NCI-H774 (cell line): ENCODE measurements at places on chromosomes 1 and 21.

DNA sequence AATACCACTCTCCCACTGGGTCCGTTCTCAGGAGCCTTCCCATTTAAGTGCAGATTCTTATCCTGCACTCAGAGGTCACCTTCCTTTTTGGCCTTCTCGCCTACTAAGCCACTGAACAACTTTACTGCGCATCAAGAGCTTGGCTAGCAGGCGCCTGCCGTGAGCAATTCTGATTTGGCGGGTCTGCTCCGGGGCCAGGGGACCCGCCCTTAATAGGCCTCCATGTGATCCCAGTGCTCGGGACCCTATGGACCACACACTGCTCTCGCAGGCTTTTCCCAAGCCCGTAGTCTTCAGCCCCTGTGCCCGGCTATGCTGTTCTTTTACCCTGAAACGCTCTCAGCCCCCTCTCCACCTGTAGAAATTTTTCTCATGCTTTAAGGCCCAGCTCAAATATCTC is 45.1 kb downstream of the BCL9 start:
- DNase-seq, result no peak

GRCh38 chr1:40038697-40039096 is 1.8 kb upstream of the CAP1 start:
- DNase-seq, result no peak

DNA sequence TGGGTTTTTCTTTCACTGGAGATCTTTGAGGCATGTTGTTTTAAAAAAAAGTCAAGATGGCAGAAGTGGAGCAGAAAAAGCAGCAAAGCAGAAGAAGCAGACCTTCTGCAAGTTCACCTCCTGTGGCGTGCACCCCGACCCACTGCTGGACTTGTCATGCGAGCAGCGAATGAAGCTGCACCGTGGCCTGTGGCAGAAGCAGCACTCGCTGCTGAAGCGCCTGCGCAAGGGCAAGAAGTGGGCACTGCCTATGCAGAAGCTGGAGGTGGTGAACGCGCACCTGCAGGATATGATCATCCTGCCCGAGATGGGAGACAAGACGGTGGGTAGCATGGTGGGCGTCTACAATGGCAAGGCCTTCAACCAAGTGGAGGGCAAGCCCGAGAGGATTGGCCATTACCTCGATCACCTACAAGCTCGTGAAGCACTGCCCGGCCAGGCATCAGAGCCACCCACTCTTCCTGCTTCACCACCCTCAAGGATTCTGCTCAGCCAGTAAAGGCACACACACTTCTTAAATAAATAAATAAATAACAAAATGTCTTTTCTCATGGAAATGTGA is 22.1 kb downstream of the METTL13 start:
- no peak for DNase-seq

- DNase-seq, result no peak
Measured at GRCh38 chr1:157833145-157833544, 8.5 kb downstream of the CD5L start.

DNA sequence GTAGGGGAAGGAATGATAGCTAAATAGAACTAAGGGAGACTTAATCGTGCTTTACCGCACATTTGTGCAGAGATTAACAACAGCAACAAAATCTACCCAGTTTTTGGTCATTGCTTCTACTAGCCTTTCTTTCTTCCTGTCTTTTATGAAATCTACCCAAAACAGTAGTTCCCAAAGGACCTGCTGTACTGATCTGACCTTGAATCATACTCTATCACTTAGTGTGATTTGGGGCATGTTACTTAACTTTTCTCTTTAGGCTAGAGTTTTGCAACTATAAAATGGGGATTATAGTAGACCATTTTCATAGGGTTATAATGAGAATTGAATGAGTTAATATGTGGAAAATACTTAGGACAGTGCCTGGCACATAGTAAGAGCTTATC is 30.5 kb upstream of the MACF1 start:
- no peak for DNase-seq

DNA sequence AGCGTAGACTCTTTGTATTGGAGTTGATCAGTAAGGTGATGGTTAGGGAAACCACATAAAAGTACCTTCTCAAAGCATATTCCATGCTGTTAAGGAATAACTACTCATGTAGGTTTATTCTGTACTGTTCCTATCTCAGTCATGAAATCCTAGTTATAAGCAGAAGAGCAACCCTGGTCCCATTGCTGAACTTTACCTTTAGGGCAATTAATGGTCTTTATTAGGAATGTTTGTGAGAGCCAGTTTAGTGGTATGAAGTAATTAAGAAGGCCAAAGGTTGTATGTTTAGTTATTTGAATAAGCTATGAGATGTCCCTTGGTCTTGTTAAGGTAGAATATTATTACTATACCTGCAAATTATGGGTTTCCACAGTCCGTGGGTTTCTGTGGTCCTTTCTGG is 44.0 kb downstream of the ACP6 start:
- DNase-seq, result no peak

GRCh38 chr1:151013518-151013917 is 5.3 kb downstream of the PRUNE1 start:
- no peak for DNase-seq

DNA sequence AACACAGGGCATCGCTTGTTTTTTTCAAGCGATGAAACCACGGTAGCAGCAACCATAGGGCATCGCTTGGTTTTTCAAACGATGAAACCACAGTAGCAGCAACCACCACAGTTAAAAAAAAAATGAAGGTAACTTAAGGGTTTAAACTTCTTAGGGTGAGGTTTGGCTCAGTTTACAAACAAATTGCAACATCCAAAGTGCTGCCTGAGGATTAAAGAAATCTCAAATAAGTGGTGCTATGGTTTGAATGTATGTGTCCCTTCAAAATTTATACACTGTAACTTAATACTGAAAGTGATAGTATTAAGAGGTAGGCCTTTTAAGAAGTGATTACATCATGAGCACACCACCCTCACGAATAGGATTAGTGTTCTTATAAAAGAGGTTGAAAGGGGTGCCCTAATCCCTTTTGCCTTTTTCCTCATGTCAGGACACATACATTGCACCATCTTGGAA is 6.4 kb upstream of the GBP5 start:
- DNase-seq, result no peak

- DNase-seq, result no peak
Measured at GRCh38 chr1:164754088-164754600, 195.2 kb downstream of the PBX1 start.

- DNase-seq, result no peak
Measured at GRCh38 chr1:232875536-232875935, 70.3 kb downstream of the MAP10 start.

DNA sequence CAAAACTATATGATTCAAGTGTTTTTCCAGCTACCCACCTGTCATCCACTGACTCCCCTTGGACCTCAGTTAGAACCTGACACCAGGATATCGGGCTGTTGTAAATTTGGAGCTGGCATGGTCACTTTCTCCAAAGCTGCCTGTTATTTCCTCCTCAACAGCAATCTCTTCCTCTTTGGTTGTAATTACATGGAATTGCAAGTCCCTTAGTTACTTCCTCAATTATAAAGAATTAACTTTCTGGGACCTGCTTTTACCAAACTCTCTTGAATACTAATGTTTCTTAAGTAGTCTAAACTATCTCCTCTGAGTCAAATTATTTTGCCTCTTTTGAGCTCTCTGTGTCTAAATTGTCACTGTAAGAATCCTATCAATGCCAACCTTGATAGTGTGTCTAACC is 150.3 kb upstream of the SGIP1 start:
- DNase-seq, result no peak

DNA sequence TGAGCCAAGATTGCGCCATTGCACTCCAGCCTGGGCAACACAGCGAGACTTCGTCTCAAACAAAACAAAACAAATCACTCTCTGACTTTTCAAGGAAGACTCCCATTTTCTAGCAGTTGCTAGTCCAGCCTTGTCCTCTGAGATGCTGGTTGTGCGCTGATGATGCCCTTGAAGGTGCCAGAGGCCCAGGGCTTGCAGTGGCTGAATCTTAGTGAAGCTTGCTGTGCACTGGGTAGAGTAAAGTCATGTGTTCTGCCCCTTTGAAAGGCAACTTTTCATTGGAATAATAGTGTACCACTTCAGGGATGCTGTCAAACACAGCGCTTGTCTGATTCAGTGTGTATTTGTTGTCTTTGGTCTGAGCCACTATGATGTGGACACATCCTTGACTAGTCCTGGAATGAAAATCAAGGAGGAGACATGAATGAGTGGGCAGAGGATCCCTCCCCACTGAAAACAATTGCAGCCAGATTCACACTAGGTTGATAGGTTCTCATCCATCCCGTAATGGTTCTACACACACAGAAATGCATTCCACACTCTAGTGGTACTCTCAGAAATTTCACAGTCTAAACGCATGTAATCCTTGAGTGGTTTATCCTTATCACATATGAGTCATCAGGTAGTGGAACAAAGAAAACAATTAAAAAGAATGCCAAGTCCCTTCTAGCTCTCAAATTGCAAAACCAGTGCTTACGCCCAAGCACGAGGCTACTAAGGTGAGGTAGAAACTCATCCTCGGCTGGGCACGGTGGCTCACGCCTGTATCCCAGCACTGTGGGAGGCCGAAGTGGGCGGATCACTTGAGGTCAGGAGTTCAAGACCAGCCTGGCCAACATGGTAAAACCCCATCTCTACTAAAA is 17.8 kb upstream of the TDRD10 start:
- no peak for DNase-seq

- no peak for DNase-seq
Measured at GRCh38 chr21:32183396-32183795, 95.5 kb downstream of the MIS18A start.

DNA sequence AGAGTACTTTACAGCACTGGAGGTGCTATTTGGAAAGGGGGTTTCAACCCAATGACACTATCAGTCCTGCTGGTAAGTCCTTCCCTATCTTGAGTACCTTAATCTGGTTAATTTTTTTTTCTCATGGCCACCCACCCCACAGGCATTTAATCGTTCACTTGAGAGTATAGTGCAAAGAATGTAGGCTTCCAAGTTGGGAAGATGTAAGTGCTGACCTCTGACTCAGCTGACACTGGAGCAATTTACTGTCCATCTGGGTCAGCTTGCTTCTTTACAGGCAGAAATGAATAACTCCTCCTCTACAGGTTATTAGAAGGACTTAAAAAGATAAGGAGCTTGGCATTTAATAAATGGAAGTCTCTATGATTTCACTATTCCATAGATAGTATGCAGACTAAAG is 89.6 kb downstream of the AK5 start:
- no peak for DNase-seq

GRCh38 chr1:41639332-41639936 is 155.0 kb upstream of the EDN2 start:
- DNase-seq, result no peak

DNA sequence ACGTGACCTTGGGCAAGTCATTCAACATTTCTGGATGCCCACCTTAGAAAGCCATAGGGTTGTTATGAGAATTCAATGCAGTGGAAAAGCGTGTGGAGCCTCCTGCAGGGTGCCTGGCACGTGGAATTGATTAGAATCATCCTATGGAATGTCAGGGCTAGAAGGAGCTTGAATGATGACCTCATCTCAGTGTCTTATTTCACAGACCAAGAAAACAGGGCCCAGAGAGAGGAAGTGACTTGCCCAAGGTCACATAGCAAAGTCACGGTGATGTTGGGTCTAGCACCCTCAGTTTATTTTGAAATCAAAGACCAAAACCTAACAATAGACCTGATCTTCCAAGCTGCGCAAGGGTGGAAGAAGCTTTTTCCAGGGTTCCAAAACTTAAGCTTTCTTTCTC is 6.0 kb downstream of the TRABD2B start:
- no peak for DNase-seq

GRCh38 chr1:66207484-66207883 is 326.5 kb upstream of the SGIP1 start:
- no peak for DNase-seq

DNA sequence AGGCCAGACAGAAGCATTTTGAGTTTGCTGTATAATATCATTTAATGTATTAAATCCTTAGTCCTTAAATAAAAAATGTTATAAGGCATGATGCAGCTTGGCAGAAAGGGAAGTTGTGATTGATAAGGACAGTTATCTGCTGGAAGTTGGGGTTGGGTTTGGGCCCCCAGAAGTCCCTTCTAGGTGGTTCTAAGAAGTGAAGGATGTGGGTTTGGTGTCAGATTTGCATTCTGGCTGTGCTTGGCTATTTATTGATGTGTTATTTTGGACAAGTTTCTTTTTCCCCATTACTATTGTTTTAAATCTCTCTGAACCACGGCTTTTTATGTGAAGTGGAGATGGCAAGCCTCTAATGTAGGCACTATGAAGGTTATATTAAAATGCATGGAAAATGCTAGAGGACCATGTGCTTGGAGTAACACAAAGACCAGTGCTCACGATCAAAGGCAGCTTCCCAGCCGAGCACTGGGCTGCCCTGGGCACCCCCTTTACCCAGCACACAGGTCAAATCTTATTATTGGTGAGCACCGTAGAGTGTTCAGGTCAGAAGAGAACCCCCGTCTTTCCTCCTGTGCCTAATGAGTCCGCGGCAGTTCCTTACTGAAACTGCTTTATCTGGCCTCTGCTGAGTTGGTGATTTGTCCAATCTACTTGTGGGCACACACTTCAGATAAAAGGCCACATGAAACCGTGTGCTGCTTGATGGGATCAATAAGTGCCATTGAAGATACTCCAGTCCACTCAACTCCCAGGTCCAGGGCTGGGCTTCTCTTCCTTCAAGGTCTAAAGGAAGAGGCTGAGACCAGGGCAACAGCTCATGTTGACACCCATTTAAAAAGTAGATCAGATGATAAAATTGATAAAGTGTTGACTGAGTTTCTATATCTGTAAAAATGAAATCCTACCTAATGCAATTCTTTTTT is 212.0 kb downstream of the PRDM2 start:
- DNase-seq, result no peak

GRCh38 chr1:204171751-204172178 is 5.6 kb upstream of the REN start:
- no peak for DNase-seq

- no peak for DNase-seq
Measured at GRCh38 chr1:231885209-231885854, 258.7 kb downstream of the DISC1 start.
